ENCODE measurements at places on chromosomes 4 and X.

DNA sequence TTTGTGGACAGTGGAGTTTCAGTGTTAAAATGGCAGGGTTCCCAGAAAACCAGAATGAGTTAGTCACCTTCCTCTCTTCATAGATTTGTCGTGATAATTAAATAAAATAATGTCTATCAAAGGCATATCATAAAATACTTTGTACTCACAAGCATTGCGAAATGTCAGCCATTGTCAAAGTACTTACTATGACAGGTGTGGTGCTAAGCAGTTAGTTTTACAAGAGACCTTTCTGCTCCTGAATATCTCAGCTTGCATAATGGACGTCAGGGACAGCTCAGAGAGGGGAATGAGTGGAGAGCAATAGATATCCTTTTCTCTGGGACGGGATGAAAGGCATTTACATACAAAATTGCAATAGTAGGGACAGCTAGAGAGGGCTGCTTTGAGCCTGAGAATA lies 560.9 kb downstream of the KCNIP4 start:
- no peak for DNase-seq

DNA sequence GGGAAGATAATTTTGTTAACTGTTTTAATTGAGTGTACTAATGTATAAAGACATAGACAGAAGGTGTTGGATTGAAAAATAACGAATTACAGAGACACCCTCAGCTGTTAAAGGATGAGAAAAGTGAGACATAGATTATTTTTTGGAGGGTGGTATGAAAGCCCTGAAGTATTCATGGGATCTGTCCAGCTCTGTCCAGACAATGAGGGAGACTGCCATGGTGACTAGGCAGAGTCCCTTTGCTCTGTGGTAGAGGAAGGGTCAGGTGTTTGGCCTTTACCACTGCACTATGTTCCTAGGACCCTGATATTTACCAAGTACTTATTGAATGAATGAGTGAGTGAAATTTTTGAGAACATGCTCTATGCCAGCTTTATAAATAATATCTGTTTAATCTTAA lies 11.4 kb downstream of the FGF2 start:
- no peak for DNase-seq

DNA sequence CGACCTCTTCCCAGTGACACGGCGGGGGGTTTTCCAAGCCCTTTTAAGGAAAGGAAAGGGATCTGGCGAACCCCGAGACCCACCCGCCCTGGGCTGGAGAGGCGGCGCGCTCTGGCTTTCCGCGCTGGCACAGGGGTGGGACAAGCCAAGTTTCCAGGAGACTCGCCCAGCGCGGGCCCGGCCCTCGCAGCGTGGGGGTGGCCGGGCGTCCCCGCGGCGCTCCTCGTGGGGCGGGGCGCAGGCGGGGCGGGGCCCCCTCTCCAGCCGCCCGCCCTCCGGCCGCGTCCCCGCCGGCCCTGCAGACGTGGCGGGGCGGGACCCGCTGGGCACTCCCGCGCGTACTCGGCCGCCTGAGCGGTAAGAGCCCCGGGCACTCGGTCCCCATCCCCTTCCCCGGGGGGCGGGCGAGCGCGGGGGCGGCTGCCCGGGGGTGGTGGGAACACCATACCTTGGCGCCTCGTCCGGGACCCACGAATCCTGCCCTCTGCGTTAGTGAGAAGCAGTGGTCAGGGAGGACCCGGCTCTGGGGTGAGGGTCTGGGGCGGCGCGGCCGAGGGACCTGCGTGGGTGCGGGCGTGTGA lies at the start of gene FAM114A1:
FAM114A1 (plus strand) TSS at position 329 of the 581 bp plus-strand sequence. CDS start 10,273 bp downstream, outside the sequence.
- DNase-seq = peak; percentile 68

- DNase-seq = no peak
Measured at GRCh38 chr4:116881077-116881476, 204.3 kb downstream of the TRAM1L1 start.

GRCh38 chr4:165079476-165079875 lies 25.8 kb downstream of the TRIM75 start:
- no peak for DNase-seq

DNA sequence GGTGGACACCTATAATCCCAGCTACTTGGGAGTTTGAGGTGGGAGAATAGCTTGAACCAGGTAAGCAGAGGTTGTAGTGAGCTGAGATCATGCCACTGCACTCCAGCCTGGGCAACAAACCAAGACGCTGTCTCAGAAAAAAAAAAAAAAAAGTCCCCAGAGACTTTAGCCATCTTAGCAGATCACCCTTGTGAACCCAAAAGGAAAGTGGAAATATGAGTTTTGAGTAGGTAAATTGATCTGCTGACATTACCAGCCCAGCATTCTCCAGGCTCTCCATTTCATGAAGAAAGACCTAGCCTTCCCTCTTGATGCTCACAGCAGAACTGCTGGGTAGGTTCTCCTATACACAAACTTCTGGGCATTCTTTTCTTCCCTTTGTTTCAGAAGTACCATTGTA lies 24.5 kb upstream of the HNRNPD start:
- no peak for DNase-seq

DNA sequence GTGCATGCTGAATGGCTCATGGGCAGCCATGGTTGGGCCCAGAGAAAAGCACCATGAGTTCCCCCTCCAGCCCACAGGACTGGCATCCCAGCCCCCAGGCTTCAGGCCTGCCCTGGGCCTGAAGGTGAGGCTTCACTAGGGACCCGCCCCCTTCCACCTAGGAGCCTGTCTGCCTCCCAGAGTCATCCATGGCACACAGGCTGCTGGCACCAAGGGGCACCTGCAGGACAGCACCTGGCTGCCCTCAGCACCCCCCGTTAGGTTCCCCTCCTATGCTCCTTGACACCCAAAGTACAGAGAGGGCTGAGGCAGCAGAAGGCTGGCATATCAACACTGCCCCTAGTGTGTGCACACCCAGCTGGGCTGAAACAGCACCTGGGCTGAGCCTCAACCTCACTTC lies 566.7 kb upstream of the PCDH7 start:
- no peak for DNase-seq

DNA sequence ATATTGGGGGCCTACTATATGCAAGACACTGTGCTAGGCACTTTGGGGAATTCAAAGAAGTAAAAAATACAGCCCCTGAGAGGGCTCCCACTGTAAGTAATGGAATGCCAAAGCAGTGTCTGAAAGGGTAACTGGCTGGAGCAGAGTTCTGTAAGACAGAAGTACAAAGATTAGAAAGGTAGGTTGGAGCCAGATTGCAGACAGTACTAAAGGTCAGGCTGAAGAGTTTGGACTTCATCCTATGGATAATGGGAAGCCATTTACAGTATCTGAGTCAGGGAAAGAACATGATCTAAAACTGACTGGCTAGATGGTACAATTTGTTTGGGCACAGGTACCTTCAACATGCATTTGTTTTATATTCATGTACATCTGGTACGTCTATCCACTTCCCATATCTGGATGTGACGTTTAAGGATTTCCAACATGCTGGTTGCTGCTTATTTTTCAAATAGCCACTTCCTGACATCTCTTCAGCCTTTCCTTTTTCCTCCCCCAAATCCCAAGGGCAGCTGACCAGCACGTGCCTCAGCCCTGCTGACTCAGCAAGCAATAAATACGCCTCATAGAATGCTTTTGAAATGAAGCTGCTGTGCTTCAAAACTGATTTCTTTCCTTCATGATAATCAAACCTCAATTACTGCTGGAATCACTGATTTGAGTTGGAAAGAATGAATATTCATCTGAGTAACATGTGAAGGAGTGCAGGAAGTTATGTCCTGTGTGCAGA lies 9.5 kb downstream of the ENOX2 start:
- DNase-seq = no peak

- no peak for DNase-seq
Measured at GRCh38 chrX:68988865-68989264, 160.0 kb downstream of the EFNB1 start.

DNA sequence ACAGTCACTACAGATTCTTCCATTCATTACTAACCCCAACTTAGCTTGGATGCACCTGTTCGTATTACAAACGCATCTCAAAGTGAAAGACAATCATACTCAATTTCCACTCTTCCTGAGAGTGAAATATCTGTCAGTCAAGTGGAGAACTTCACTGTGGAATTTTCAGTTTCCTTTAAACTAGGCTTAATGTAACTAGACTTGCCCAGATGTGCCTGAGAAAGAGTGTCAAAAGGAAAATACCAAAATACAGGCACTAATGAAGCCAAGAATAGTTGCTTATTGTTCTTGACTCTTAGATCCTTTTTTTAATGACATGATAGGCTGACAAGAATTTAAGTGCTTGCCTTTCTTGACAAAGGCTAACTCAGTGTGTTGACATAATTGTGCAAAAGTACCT lies 72.4 kb upstream of the NR3C2 start:
- DNase-seq = no peak

- no peak for DNase-seq
Measured at GRCh38 chrX:69759921-69760625, 144.2 kb downstream of the EDA start.

DNA sequence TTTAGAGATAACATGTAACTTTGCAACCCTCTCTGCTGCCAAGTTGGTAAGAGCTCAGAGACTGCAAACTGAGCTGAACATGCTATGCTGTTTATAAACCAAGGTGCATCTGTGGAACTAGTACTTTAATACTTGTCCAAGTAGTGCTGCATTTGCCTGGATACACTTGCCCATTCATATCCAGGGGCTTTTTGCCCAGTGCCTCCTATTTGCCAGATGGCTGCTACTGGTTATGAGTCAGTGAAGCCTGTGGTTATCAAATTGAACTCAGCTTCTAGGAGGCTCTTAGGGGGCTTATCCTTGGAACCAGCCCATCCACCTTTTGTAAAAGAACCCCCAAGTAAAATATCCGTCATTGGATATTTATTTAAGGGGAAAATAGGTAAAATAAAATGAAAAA lies 79.6 kb downstream of the AFF2 start:
- no peak for DNase-seq

DNA sequence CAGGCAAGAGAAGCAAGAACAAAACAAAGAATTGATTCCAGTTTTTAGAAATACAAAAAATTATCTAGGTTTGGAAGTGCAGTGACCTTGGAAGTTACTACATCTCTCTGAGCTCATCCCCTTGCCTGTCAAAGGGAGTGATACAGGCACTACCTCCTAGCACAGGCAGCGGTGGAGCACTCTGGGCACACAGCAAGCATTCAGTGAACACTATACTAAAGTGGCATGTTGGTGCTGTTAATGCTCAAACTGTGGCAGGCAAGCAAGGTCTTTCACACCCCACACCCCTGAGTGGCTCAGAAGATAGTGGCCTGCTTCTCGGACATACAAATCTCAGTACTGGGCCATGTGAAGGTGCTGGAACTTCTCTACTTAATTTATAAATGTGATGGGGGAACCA lies 51.2 kb downstream of the DRD5 start:
- DNase-seq = no peak

- DNase-seq = no peak
Measured at GRCh38 chrX:28880136-28880535, 292.9 kb downstream of the IL1RAPL1 start.

- no peak for DNase-seq
Measured at GRCh38 chr4:7390336-7390735, 44.4 kb downstream of the PSAPL1 start.

DNA sequence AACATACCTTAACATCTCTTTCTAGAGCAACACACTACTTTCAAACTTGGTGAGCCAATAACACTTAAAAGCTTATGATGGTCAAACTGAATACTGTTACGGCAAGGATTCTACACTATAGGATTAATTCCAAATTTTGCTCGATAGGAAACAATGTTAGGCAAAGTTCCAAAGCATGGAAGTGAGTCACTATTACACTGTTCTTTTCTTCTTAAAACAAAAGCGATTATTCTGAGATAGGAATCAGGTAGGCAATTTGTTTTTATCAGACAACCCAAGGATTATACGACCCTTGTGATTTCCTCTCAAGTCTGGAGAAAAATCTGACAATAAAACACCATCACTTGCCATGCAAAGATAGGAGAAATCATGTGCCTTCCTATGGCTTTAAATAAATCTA lies 81.5 kb downstream of the HUWE1 start:
- no peak for DNase-seq

DNA sequence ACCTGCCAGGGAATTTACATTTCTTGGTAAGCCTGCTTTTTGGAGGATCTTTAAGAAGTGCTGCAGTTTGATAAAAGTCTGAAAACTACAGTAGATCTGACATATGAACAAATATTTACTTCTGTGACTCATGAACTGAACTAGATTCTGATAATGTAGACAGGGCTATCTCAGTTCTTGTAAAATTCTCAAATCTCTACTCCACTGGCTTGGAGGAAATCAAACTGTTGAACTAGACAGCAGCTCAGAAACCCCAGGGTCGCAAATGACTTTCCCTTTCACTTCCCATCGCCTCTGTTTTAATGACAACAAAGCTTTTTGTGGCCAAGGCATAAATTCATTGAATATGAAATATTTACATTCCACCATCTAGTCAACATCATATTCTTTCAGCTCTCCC lies 15.4 kb upstream of the OCIAD1 start:
- DNase-seq = no peak

- DNase-seq = peak; percentile 92
Measured at GRCh38 chrX:17500145-17500579, 125.2 kb downstream of the NHS start.

- DNase-seq = no peak
Measured at GRCh38 chrX:49102190-49102589, 21.3 kb downstream of the GPKOW start.

DNA sequence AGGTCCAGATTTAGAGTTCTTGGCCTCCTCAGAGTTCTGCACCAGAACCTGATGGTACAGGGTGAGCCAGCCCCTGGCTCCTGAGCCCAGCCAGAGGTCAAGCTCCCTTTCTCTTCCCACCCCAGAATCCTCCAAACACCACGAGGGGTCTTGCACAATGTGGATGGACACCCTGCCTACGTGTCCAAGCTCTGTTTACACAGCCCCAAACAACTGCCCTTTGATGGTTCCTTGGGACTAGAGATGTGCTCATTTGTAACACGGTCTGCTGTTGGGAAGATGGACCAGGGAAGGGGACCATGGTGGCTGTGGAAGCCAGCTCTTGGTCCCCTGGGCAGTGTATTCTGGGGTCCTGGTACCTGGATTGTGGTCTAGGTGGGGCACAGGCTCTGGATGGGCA lies 40.0 kb upstream of the RPS6KA3 start:
- DNase-seq = no peak

DNA sequence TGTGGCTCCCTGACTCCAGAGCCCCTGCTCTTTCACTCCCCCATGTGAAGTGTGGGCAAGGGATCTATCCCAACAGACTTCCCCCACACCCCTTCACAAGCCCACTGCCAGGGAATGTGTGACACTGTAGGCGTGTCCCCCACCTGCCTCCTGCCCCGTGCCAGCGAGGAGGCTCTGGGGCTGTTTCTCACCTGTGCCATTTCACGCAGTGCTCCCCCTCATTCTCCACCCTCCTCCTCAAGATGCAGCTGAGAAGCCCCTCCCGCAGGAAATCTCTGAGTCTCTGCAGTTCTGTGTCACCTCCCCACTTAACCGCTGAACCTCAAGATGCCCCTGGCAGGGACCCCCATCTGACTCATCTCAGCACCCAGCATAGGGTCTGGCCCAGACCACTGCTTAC lies 5.4 kb downstream of the MAN2B2 start:
- DNase-seq = no peak

GRCh38 chrX:109954955-109955354 lies 48.0 kb upstream of the TMEM164 start:
- no peak for DNase-seq

- no peak for DNase-seq
Measured at GRCh38 chr4:147102596-147102995, 156.9 kb upstream of the TTC29 start.

- DNase-seq = no peak
Measured at GRCh38 chrX:71292669-71293365, 8.7 kb upstream of the ITGB1BP2 start.
